ENCODE measurements at places on chromosomes 12 and 14.

DNA sequence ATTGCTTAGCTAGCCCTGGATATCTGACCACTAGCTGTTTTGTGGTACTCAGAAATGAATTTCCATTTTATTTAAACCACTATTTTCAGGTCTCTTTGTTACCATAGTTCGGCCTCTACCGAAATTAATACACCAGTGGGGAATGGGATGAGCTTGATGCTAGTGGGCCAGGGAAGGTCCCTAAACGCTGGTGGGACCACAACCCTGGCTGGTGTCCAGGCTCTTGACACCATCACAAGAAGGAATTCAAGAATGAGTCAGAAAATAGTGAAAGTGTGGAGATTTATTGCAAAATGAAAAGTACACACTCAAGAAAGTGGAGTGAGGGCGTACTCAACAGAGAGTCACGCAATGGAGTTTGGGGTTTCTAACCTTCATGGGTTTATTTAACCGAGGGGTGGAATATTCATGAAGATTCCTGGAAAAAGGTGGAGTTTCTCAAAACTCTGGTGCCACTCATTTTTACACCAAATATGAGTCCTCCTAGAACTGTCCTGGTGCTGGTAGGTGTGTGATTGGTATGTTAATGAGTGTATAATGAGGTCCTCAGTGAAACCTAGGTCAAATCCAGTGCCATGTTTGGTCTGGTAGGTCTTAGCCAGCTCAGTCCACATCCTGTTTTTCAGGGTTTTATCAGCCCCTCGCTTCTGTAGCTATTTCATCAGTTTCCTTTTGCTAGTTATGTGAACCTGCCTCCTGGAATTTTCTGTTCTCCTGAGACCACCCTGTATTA, 38.9 kb upstream of the LRP6 start:
- no peak for DNase-seq

- peak; percentile 89 for DNase-seq
Observed at GRCh38 chr14:65238456-65238855, 136.1 kb upstream of the MAX start.

DNA sequence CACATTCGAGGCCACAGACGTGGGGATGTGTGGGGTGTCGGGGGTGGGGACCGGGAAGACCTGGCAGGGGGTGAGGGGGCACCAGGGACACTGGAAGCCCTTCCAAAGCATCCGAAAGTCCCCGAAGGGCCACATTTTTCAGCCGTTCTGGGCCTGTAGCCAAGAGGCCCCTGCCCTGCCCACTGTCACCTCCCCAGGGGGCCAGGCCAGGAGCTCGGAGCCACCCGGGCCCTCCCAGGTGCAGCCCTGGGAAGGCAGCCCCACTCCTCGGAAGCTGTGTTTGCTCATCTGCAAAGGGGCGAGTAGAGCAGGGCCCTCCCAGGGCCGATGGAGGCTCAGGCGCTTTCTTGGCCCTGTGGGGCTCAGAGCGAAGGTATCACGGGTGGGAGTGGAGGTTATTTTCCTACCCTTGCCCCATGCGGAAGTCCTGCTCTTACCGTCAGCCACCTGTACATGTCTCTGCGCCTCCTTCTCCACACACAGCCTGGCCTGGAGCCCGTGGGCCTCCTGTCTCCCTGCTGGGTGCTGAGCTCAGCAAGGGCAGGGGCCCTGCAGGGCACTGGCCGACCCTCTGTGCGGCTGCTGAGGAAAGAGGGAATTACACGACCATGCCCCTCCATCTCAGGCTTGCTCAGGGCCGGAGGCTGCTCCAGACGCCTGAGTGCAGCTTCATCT, 27.2 kb downstream of the NOC4L start:
- no peak for DNase-seq

DNA sequence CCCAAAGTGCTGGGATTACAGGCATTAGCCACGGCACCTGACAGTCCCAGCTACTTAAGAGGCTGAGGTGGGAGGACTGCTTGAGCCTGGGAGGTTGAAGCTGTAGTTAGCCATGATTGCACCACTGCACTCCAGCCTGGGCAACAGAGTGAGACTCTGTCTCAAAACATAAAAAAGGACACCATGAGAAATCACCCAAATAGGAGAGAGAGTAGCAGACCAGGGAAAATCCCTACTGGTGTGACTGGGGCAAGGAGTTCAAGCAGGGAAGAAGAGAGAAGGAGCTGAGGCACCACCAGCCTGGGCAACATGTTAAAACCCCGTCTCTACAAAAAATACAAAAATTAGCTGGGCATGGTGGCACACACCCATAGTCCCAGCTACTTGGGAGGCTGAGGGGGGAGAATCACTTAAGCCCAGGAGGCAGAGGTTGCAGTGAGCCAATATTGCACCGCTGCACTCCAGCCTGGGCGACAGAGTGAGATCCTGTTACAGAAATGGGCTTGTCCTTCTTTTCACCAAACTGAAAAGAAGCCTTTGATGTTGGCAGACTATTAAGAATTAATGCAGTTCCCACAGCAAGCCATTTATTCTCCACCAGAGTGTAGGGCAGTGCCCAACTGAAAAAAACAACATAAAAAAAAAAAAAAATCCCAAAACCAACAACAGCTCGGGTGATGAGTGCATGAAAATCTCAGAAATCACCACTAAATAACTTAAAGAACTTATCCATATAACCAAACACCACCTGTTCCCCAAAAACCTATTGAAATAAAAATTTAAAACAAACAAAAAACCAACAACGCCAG, 4.5 kb upstream of the SRSF9 start:
- DNase-seq, result no peak

- DNase-seq, result peak; percentile 63
Observed at GRCh38 chr14:50260511-50260910, 29.1 kb upstream of the SOS2 start.

Measured in cardiac fibroblast (primary cell).